OCI-M1 (cell line): ENCODE measurements at places on chromosomes 1 and 21.

DNA sequence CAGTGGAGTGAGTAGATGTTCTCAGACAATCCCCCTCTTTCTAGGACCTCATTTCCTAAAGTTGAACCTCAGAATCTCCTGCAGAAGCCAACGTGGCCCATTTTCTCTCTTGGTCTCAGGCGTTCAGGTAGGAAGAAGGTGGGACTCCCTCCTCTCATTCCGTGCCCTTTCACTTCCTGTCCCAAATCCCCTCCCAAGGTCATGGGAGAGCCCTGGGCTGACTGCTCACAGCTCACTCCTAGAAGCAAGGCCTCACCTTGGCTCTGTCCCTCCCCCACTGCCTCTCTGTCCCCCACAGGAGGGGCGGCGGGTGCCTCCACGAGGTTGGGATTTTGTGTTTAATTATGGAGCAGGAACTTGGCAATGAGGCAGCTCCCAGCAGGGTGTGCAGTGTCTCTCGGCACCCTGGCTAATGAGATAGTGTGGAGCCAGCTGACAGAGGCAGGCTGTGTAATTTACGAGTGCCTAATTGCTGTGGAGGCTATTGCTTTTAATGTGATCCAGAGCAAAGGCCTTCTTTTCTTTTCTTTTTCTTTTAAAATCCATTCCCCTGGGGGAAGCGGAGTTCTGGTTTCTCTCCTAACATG, 9.1 kb upstream of the CDK18 start:
- no peak for DNase-seq

GRCh38 chr1:216224233-216224632, 199.0 kb downstream of the USH2A start:
- no peak for DNase-seq

- no peak for DNase-seq
Measured at GRCh38 chr1:115086176-115086830, 3.0 kb downstream of the TSPAN2 start.

GRCh38 chr1:32759521-32759981, 57.0 kb upstream of the SYNC start:
- no peak for DNase-seq

GRCh38 chr1:47635111-47635510, 197.3 kb downstream of the FOXD2 start:
- no peak for DNase-seq
